Mesangial cell (primary cell): ENCODE measurements at places on chromosomes 7 and 10. TPM values are rescaled to one million over a fixed set of nuclear protein-coding genes. Genes with fewer than 3 reads are reported as not detected.

EMX2 gene
- total RNA-seq, result 2.3 and 7.2 TPM in 2 replicates

SPDYE5 gene
- total RNA-seq, result not detected in 2 replicates

OR9A4 gene
- total RNA-seq, result not detected in 2 replicates

LLCFC1 gene
- total RNA-seq, result not detected in 2 replicates

SRRT gene
- total RNA-seq, result 63.5 and 101 TPM in 2 replicates

ZFAND2A gene
- total RNA-seq, result 13.8 and 29.5 TPM in 2 replicates

CYP3A4 gene
- total RNA-seq, result under 0.01 TPM in 1 of 2 replicates, not detected in the other

ANKRD30A gene
- not detected in 2 replicates for total RNA-seq

PDK4 gene
- under 0.01 and 1.6 TPM in 2 replicates for total RNA-seq

CRYGN gene
- 1.3 TPM in 1 of 2 replicates, not detected in the other for total RNA-seq

NUTM2B gene
- total RNA-seq, result 0.49 and 0.63 TPM in 2 replicates

TMEM176B gene
- not detected in 2 replicates for total RNA-seq

EXOSC1 gene
- total RNA-seq, result 35.7 and 47.3 TPM in 2 replicates

PLEKHS1 gene
- not detected in 2 replicates for total RNA-seq

CRHR2 gene
- not detected in 2 replicates for total RNA-seq

COL13A1 gene
- total RNA-seq, result 2.3 and 7.3 TPM in 2 replicates

OR2A42 gene
- total RNA-seq, result under 0.01 and 0.49 TPM in 2 replicates

ANXA8L1 gene
- 4.2 and 5.3 TPM in 2 replicates for total RNA-seq

HOXA4 gene
- 6.7 and 9.6 TPM in 2 replicates for total RNA-seq

PROSER2 gene
- total RNA-seq, result 35.5 and 86.5 TPM in 2 replicates

TNS3 gene
- 27.5 and 64.0 TPM in 2 replicates for total RNA-seq

SP8 gene
- total RNA-seq, result not detected in 2 replicates

CD36 gene
- 0.13 TPM in 1 of 2 replicates, not detected in the other for total RNA-seq

ZC3HAV1L gene
- total RNA-seq, result 18.4 and 22.8 TPM in 2 replicates

TMEM229A gene
- not detected in 2 replicates for total RNA-seq

GPAM gene
- 4.6 and 5.1 TPM in 2 replicates for total RNA-seq

FAM25C gene
- not detected in 2 replicates for total RNA-seq

MMP21 gene
- total RNA-seq, result 0.13 TPM in 1 of 2 replicates, not detected in the other

TAS2R4 gene
- 0.25 TPM in 1 of 2 replicates, not detected in the other for total RNA-seq

PIP gene
- total RNA-seq, result not detected in 2 replicates

MKLN1 gene
- 8.6 and 11.3 TPM in 2 replicates for total RNA-seq

NEUROD6 gene
- not detected in 2 replicates for total RNA-seq

STN1 gene
- 29.2 and 30.4 TPM in 2 replicates for total RNA-seq
